Activated CD8-positive, alpha-beta memory T cell treated with anti-CD3 and anti-CD28 coated beads for 1 hour (primary cell): ENCODE measurements at places on chromosomes 2 and 18.

- no peak for DNase-seq
Measured at GRCh38 chr2:241730671-241731293, 3.6 kb upstream of the D2HGDH start.

GRCh38 chr2:70966681-70967080, 11.7 kb upstream of the ANKRD53 start:
- DNase-seq = no peak

DNA sequence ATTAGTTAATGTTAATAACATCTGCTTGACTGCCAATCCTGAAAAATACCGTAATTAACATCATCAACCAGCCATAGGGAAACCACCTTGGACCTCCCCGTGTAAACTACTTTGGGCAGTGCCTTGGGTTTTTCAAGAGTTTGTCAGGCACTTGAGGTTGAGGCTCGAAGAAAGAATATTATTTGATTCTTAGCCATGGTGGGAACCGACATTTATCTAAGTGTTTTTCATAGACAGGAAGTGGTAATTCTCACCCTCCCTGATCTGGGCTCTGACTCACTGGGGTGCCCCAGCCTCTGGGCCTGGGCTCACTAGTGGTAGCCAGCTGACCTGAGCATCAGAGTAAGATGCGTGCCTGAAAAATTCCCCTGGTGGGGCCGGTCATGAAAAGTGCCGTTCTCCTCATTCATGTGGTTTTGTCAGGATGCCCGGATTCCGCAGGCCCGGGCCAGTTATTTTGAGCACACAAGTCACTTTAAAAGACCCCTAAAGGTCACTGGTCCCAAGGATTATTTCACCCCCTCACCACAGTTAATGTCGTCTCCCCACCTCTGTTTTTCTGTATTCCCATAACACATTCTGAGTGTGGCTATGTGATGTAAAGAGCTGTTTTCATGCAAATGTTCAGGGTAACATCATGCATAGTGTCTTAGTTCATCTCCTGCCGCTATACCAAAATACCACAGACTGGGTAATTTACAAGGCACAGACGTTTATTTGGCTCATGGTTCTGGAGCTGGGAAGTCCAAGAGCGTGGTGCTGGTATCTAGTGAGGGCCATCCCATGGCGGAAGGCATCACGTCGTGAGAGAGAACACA, 21.6 kb upstream of the SPATA3 start:
- peak; percentile 50 for DNase-seq

GRCh38 chr2:64922482-64923384, 66.5 kb upstream of the SLC1A4 start:
- DNase-seq = no peak

DNA sequence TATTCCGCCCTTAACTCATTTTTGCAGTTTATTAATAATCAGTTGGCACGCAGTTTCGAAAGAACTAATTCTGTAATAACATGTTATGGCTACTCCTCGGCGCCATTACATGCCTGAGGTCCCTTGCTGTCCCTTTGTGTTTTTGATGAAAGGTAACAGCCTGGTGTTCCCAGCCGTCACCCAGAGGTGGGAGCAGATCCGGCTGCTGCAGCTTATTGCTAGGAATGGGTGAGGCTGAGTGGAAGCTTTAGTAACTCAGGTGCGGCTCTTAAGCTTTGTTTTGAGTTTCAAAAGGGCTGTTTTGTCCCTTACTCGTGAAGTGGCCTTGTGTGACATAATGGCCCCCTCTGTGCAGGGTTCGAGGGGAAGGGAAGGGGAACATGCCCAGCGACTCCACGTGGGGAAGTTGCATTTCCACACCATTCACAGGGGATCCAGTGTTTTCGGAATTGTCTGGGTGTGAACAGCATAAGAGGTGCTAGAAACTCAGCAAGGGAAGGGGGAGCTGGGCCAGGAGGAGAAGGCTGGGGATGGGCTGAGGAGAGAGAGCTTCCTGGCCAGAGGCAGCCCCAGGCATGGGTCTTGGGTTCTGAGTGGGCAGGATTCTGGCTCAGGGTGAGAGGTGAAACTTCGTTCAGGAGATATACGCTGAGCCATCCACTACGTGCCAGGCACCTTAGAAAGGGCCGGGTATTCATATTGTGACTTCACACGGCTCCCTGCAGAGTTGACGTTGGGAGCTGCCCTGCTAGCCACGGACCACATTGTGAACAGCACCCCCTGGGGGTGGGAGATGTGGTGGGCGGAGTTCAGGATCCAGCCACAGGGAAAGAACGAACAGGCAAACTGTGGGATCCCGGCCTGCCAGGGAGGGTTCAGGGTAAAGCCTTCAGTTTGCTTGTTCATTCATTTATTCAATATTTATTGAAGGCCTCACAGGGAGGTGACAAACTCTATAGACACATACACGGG, 84.4 kb downstream of the TGOLN2 start:
- DNase-seq = no peak

DNA sequence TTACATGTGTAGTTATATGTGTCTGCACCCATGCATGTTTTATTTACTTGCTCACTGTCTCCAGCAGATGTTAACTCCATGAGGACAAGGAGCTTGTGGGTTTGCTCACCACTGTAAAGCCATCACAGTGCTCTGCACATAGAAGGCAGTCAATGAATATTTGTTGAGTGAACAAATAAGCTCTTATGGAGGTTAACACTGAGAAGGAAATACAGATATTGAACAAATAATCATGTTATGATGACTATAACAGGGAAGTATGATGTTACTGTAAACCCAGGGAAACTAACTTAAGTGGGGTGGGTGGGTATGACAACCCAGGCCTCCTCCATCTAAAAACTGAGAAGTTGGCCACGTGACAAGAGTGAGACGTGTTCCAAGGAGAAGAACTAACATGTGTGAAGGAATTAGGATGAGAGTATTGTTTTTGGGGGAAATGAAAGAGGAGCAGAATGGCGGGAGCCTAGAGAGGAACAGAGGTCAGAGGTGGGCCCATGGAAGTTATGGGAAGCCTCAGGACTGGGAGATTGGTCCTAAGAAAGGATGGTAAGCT, 6.0 kb upstream of the FAM117B start:
- DNase-seq = no peak
